ENCODE measurements at places on chromosomes 6 and 20. TPM values are rescaled to one million over a fixed set of nuclear protein-coding genes. Genes with fewer than 3 reads are reported as not detected.
A peak's percentile ranks its signal among the peaks of the same experiment; 100 is the strongest.

GRCh38 chr20:1001911-1002681, at the start of gene RSPO4:
RSPO4 (minus strand) TSS chr20:1002311; CDS start chr20:1002164, 147 bp downstream.
- no peak within 1 kb of the TSS for H3K27ac ChIP-seq
- peaks cover 41% of the 10 kb centered on the region for H3K27me3 ChIP-seq
- no peak for DNase-seq
- H3K4me3 ChIP-seq, result no peak within 1 kb of the TSS
- H3K4me1 ChIP-seq, result peaks cover 4% of the 10 kb centered on the region
- no peaks in the 10 kb centered on the region for H3K36me3 ChIP-seq

GRCh38 chr6:17700421-17701416, 6.0 kb downstream of the NUP153 start:
- H3K27ac ChIP-seq, result peak overlapping the region; percentile 65
- peaks cover 31% of the 10 kb centered on the region for H3K4me1 ChIP-seq

DNA sequence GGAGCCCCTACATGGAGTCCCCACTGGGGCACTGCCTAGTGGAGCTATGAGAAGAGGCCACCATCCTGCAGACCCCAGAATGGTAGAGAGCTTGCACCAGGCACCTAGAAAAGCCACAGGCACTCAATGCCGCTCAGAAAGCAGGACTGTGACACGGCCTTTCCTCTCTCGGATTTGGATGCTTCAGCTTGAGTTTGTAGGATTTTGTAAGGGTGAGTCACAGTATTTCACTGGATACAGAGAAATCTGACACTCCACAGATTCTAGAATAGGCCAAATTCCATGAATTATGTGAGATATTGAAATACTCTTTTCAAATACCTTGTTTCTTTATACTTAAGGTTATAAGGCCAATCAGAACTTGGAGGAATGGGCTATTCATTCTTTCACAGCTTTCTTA, 424.5 kb downstream of the HTR1B start:
- H3K27me3 ChIP-seq, result no peaks in the 10 kb centered on the region
- peak overlapping the region; percentile 38 for H3K27ac ChIP-seq
- H3K36me3 ChIP-seq, result peaks cover 9% of the 10 kb centered on the region
- peaks cover 43% of the 10 kb centered on the region for H3K4me1 ChIP-seq
- no peak for DNase-seq

DNA sequence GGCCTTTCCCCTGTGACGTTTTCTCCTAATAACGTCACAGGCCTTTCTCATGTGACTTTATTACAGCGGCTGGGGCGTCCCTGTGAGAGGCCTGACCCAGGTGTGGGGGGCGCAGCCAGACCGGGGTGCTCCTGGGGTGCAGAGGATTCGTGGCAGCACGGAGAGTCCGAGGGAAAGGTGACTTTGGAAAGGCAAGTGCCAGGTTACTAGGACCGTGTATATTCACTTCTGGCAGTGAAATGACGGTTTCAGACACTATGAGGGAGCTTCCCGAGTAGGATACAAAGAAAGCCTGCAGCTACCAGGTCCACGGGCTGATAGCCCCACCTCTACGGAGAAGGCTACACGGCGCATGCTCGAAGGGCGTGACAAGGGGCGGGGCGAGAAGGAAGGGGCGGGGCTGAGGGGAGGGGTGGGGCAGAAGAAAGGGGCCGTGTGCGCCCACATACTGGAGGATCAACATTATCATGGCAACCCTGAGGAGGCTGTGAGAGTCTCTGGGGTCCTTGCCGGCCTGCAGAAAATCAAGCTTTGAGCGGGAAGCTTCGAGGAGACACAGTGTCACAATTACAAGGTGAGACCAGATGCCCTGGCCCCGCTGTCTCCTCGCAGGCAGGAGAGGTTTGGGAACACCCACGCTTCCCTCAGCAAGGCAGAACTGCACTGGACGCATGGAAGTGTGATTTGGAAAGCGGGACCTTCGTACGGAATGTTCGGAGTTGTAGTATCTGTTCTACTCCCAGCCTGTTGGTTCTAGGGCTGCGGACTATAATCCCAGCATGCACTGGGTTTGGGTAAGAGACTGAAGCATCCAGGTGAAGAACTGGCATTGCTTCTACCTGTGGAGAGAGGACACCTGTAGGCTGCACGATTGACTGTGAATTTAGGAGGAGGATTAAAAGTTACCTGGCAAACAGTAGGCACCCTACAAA, 54.4 kb upstream of the ZNF337 start:
- H3K36me3 ChIP-seq, result no peaks in the 10 kb centered on the region
- H3K4me3 ChIP-seq, result peak overlapping the region; percentile 9
- no peak for DNase-seq
- H3K4me1 ChIP-seq, result no peaks in the 10 kb centered on the region

- no peak overlapping the region for H3K27ac ChIP-seq
- H3K4me1 ChIP-seq, result peaks cover 27% of the 10 kb centered on the region
- no peak for DNase-seq
- peaks cover 14% of the 10 kb centered on the region for H3K36me3 ChIP-seq
These were observed 5.4 kb downstream of the UQCC2 start for GRCh38 chr6:33705955-33706725.

GRCh38 chr6:37483252-37483901, 16.3 kb downstream of the CCDC167 start:
- peaks cover 16% of the 10 kb centered on the region for H3K36me3 ChIP-seq
- DNase-seq, result no peak
- H3K27ac ChIP-seq, result no peak overlapping the region
- peaks cover 3% of the 10 kb centered on the region for H3K4me1 ChIP-seq
- H3K4me3 ChIP-seq, result no peak overlapping the region
- H3K27me3 ChIP-seq, result no peaks in the 10 kb centered on the region

DNA sequence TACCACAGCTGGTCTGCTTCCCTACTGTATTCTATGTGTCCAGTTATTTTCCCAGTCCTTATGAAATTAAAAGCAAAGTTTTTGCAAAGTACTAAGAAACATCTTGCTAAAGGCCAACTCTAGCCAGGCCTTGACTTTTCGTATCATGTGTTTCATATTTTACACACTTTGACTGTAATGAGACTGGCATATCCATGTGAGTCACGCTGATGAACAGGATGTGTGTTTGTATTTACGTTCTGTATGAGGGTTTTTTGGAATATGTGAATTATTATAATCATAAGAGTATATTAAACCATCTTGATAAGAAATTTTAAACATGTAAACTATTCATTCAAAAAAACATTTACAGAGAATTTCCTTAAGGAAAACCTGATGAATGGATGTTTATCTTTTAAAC, 59.7 kb downstream of the EYA4 start:
- peaks cover 4% of the 10 kb centered on the region for H3K4me1 ChIP-seq
- no peak for DNase-seq
- H3K27me3 ChIP-seq, result peaks cover 23% of the 10 kb centered on the region
- H3K4me3 ChIP-seq, result no peak overlapping the region

- H3K36me3 ChIP-seq, result no peaks in the 10 kb centered on the region
- H3K4me1 ChIP-seq, result no peaks in the 10 kb centered on the region
- no peak overlapping the region for H3K27ac ChIP-seq
- H3K4me3 ChIP-seq, result no peak overlapping the region
- H3K27me3 ChIP-seq, result no peaks in the 10 kb centered on the region
These were observed 118.3 kb downstream of the KHDC1L start for GRCh38 chr6:73107016-73107415.

- DNase-seq, result no peak
- no peak overlapping the region for H3K4me3 ChIP-seq
- peaks cover 22% of the 10 kb centered on the region for H3K27me3 ChIP-seq
- no peaks in the 10 kb centered on the region for H3K4me1 ChIP-seq
- no peak overlapping the region for H3K27ac ChIP-seq
These were observed 3.7 kb downstream of the SCGN start for GRCh38 chr6:25655723-25656122.

DNA sequence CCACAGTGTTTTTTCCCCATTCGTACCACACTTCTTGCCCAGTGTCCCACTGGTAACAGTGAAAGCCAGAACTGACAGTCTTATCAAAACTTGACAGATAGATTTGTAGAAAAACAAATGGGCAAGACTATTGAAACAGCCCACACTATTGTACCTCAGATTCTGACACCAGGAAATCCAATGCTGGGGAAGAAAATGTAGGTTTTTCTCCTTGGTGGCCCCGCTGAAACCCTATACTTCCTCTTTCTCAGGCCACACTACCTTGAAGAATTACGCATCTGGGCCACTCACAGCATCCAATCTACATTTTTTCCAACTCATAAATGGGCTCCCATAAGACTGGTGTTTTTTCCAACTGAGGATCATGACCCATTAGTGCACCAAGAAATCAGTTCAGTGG, 90.9 kb upstream of the HDDC2 start:
- DNase-seq, result no peak
- peaks cover 5% of the 10 kb centered on the region for H3K36me3 ChIP-seq
- H3K27ac ChIP-seq, result no peak overlapping the region

DNA sequence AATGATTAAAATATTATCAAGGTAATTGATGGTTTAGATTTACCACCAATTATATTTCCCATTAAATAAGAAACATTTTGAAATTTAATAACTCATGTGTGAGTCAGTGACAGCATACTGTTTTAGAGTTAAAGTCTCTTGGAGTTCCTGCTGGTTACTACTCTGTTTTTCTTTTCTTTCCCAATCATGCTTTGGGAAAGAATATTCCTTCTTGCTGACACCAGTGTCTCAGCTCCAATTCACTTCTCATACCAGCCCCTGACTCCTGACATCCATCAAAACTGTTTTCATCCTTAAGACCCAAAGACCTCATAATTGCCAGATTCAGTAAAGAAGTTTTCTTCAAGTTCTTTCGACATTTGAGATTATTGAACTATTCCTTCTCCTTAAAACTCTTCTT, 50.3 kb downstream of the AIG1 start:
- no peak for DNase-seq
- H3K27ac ChIP-seq, result peak overlapping the region; percentile 69
- no peak overlapping the region for H3K4me3 ChIP-seq

DNA sequence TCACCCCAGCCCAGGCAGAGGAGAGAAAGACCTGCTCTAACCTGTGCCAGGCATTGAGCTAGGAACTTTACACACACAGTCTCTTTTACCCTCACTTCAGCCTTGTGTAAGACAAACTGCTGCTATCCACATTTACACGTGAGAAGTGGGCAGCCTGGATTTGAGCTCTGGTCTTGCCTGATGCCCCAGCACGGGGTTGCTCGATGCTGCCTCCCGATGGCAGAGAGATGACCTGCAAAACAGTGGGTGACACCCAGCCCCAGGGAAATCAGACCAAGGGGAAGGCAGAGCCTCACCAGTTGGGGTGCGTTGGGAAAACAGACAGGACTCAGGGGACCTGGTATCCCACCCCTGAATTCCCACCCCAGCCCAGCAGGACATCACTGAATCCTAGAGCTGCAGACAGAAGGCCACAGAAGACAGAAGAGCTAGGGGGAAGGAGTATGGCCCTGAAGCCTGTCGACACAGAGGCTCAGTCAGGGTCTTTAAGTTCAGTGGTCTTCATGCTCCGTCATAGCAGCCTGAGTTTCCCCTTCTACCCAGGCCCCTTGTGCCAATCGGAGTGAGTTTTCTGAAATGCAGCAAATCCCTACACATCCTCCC, 990 bp downstream of the BPI start:
- DNase-seq, result no peak
- peaks cover 3% of the 10 kb centered on the region for H3K27me3 ChIP-seq
- H3K36me3 ChIP-seq, result no peaks in the 10 kb centered on the region
- peaks cover 19% of the 10 kb centered on the region for H3K4me1 ChIP-seq
- no peak overlapping the region for H3K4me3 ChIP-seq

GRCh38 chr20:32528171-32528891, 56.8 kb downstream of the NOL4L start:
- peak overlapping the region; percentile 75 for H3K27ac ChIP-seq
- H3K4me3 ChIP-seq, result no peak overlapping the region
- no peak for DNase-seq
- no peaks in the 10 kb centered on the region for H3K27me3 ChIP-seq
- H3K4me1 ChIP-seq, result peaks cover 43% of the 10 kb centered on the region
- H3K36me3 ChIP-seq, result peaks cover 5% of the 10 kb centered on the region

DNA sequence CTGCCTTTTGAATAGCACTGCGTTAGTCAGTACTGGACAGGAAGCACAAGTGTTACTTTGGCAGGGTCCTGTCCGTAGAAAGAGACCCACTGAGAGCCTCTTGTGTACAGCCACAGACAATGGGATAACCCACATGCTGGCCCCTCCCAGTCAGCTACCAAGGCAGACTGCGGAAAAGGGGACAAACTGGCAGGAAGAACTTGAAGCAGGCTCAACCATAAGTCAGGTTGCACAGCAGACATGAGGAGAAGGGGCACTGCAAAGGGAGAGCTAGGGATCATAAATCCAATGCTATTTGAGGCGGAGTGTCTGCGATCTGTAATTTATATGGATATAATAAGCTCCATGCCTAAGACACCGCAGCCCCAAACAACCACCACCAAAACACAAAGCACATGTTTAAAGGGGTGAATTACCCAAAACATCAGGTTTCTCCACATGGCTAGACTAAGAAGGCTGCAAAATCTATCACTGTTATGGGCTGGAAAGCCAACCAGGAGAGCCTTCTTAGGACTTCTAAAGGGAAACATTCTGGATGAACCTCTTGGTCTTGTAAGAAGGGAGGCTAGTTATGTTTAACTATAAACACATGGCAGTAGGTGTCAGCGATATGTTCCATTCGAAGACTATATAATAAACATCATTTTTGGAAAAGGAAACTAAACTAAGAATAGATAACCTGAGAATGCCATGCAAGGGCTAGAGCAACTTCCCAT, 141.7 kb downstream of the BACH2 start:
- DNase-seq, result no peak
- no peaks in the 10 kb centered on the region for H3K4me1 ChIP-seq
- no peak overlapping the region for H3K27ac ChIP-seq
- H3K4me3 ChIP-seq, result no peak overlapping the region

GRCh38 chr20:38893056-38893564, 33.1 kb upstream of the FAM83D start:
- H3K4me1 ChIP-seq, result peaks cover 2% of the 10 kb centered on the region
- no peak overlapping the region for H3K4me3 ChIP-seq
- no peak overlapping the region for H3K27ac ChIP-seq
- H3K36me3 ChIP-seq, result no peaks in the 10 kb centered on the region
- H3K27me3 ChIP-seq, result peaks cover 49% of the 10 kb centered on the region
- DNase-seq, result no peak

The PLCB4 gene
- 5.3 TPM for total RNA-seq

The ARID1B gene
- 78.1 TPM for total RNA-seq

The ADTRP gene
- not detected for total RNA-seq

The BTN1A1 gene
- total RNA-seq, result not detected

The FAM83C gene
- total RNA-seq, result not detected

The GNMT gene
- 0.97 TPM for total RNA-seq
